Left renal pelvis (tissue), 4 donors: ENCODE measurements at places on chromosomes 1 and 21.

DNA sequence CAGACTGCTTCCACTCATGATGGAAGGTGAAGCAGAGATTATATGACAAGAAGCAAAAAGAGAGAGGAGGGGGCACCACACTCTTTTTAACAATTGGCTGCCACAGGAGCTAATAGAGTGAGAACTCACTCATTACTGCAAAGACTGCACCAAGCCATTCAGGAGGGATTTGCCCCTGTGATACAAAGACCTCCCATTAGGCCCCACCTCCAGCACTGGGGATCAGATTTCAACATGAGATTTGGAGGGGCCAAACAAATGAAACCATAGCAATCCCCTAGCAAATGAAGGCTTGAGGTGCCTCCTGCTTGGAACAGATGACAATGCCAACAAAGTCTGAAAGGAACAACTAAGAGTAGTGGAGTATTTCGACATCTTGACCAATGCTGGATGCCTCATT, 122.5 kb upstream of the COA6 start:
- no peak for DNase-seq

GRCh38 chr21:40235528-40235927, 368.3 kb downstream of the PCP4 start:
- DNase-seq, result no peak

- DNase-seq, result no peak
These were observed 19.5 kb downstream of the PDE9A start for GRCh38 chr21:42672699-42673458.

DNA sequence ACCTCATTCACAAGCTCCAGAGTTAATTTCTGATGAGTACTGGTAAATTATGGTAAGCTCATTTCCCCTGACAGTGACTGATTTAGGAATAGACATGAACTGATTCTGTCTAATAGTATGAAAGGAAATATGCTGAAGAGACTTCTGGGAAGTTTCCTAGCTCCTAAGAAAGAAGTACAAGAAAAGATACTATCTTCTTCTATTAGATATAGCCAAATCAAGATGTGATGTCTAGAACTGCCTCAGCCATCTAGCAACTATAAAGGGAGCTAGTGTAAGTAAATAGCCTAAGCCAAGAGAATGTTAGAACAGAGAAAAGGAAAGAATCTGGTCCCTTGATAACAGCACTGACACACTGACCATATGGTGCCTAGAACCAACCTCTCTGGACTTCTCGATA, 10.7 kb upstream of the PHTF1 start:
- DNase-seq, result no peak

DNA sequence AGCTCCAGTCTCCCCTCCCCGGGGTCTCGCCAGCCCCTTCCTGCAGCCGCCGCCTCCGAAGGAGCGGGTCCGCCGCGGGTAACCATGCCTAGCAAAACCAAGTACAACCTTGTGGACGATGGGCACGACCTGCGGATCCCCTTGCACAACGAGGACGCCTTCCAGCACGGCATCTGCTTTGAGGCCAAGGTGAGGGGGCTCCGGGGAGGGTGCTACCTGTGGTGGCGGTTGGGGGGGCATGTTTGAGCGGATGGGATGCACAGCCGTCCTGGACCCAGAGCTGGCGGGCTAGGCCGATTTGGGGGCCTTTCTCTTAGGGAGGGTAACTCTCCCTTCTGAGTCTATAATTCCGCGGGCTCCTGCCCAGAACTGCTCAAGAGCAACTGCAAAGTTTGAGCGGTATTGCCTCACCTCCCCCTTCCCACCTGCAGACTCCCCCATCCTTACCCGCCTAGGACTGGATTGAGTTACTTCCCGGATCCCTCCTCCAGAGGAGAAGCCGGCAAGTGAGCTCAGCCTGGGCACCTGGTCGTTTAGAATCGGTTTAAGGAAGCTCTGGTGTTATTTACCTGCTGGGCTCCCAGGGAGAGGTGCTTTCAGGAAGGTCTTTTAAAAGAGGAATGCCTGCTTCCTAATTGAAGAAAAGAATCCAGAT, 730 bp downstream of the NOS1AP start:
- DNase-seq, result no peak

DNA sequence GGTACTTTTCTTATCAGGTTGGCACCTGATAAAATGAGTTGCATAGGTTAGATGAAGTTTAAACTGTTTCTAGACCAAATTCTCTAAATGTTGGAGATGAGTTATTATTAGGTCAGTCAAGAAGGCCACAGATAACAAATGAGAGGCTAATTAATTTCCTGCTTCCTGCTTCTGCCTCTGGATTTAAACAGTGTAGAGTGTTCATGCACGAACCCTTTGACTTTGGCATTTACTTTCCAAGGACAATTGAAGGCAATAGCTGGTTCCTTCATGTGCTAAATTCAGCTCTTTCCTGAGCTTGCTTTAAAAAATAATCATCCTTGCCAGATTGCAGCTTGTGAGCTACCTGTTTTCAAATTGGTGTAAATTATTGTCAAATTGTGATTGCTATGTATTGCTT, 80.6 kb downstream of the RASAL2 start:
- DNase-seq, result no peak

DNA sequence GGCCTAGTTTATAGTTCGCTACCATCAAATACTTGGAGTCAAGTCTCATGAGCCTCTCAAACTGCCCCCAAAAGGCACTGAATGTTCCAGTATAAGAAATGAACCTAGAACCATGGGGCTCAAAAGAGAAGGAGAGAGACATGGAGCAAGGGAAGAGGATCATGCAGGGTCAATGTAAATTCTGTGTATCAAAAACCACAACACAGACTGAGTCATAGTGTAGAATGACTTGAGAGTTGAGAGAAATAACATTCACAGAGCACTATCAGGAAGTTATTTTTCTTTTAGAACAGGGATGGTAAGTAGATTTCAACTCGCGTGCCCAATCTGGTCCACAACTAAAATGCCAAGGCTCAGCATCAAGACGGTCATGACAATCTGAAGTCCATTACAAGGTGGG, 59.8 kb downstream of the GNG12 start:
- DNase-seq, result no peak

- DNase-seq, result no peak
These were observed 15.2 kb downstream of the EPHX1 start for GRCh38 chr1:225825078-225825477.

DNA sequence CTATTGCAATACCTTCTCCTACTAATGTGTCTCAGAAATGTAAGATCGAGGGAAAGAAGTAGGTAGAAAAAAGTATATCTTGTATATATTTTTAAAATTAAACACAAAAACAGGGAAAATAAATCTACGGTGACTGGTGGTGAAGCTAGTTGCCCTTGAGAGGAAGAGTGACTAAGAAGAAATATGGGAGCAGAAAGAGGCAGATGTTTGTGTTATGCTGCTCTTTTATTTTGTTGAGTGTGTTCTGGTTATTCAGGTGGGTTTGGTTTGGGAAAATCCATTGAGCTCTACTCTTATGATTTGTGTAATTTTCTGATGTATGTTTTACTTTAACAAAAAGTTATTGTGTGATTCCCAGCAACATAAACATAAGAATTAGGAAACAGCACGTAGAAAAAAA, 444.9 kb upstream of the B3GALT2 start:
- DNase-seq, result no peak
